ENCODE measurements at places on chromosomes 12 and 14.

DNA sequence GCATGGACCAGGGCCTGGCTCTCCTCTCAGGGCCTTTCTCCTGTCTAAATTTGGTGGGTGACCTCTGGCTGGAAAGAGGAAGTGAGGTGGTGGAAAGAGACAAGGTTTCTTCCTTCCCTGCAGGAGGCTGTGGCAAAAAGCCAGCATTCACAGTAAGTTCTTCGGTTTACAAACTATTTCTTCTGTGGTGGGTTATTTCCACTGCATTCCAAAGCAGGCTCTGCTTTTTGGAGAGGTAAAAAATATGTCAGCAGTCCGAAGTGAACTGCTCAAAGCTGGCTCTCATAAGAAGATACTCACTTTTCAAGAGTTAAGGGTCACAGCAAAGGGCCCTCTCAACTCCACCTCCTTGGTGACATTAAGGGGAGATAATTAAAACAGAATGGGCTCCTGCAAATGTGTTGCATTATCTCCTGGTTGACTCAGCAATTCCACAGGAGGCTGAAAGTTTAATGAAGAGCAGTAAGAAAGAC lies 48.9 kb upstream of the POC1B start:
- H3K36me3 ChIP-seq: no peaks in the 10 kb centered on the region
- H3K27ac ChIP-seq: no peak overlapping the region
- H3K4me3 ChIP-seq: no peak overlapping the region

DNA sequence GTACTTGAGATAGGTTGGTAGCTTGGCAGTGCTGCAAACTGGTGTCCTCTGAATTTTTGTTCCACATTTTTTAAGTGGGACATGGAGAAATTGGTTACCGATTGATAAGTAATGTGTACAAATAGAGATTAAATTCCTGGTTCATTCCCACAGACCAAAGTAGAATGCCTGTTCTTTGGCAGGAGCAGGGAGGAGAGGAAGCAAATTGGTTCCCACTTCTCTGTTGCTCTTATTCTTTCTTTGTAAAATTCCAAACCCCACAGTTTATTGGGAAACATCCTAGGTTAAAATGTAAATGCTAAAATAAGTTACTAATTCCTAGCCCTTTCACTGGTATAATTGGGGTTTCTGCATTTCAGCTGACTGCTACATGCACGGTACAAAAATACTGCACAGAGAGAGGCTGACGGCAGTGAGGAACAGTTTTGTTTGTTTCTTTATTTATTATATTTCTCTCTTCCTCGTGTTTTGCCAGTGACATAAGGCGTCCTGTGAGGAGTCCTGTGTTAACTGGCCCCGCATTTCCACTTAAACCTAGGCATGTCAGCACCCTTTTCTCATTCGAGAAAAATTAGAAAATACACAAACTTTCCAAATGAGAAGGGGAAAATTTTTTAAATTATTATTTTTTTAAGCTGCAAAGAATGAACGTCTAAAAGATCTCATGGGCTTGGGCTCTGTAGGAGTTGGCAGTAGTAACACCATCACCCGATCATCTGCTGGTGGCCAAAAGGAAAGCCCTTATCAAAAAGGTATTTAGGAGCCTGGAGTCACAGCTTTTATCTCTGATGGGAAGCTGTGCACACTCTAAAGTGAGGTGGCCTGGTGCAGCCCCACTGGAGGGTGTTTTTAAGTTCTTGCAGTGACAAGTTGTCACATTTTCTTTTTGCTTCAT lies 25.4 kb upstream of the BCL7A start:
- no peaks in the 10 kb centered on the region for H3K36me3 ChIP-seq
- H3K27ac ChIP-seq: no peak overlapping the region
- no peak overlapping the region for H3K4me3 ChIP-seq

DNA sequence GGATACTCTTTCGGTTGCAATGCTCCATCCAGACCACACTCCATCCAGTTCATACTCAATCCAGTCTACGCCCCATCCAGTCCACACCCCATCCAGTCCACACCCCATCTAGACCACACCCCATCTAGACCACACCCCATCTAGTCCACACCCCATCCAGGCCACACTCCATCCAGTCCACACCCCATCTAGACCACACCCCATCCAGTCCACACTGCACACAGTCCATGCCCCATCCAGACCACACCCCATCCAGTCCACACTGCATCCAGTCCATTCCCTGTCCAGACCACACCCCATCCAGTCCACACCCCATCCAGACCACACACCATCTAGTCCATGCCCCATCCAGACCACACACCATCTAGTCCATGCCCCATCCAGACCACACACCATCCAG lies 116.0 kb upstream of the RTL1 start:
- H3K27ac ChIP-seq: no peak overlapping the region
- H3K27me3 ChIP-seq: peaks cover 6% of the 10 kb centered on the region
- H3K4me3 ChIP-seq: no peak overlapping the region
- DNase-seq: no peak

- no peaks in the 10 kb centered on the region for H3K27me3 ChIP-seq
- H3K4me1 ChIP-seq: no peaks in the 10 kb centered on the region
- no peaks in the 10 kb centered on the region for H3K36me3 ChIP-seq
These were observed 398.4 kb downstream of the DAD1 start for GRCh38 chr14:22190411-22191191.

- H3K27me3 ChIP-seq: peaks cover 3% of the 10 kb centered on the region
- no peaks in the 10 kb centered on the region for H3K4me1 ChIP-seq
- no peak overlapping the region for H3K4me3 ChIP-seq
- no peak overlapping the region for H3K27ac ChIP-seq
- H3K36me3 ChIP-seq: no peaks in the 10 kb centered on the region
These were observed 103.1 kb upstream of the NEDD1 start for GRCh38 chr12:96803969-96804368.

DNA sequence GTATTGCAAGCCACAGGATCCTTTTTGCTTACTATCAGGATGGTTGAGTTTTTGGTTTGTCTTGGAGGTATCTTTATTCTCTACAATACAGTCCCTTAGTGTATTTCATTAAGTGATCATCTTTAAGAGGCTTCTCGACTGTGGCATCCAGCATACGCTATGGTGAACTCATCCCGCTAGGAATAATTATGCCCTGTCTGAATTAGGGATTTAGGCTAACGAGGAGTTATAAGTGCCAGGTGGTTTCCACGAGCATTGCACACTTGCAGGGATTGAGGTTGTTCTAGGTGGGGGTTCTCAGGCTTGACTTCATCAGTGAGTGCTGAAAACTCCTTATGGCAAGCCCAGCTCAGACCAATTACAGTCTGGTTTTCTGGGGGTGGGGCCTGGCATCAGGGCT lies 37.2 kb upstream of the RBM19 start:
- no peak overlapping the region for H3K4me3 ChIP-seq
- no peak for DNase-seq
- H3K36me3 ChIP-seq: no peaks in the 10 kb centered on the region
- no peak overlapping the region for H3K27ac ChIP-seq
- H3K27me3 ChIP-seq: peaks cover 5% of the 10 kb centered on the region
- H3K4me1 ChIP-seq: no peaks in the 10 kb centered on the region

Data from activated T-helper 1 cell treated with anti-CD3 and anti-CD28 coated beads, Interleukin-12 subunit alpha, Interleukin-12 subunit beta, Interleukin-2, Interleukin-4 antibody, amounts not matched to agents 30 ng/mL and 10 ng/mL and 1 ng/mL, durations not matched to agents 14 hours and 24 hours and 36 hours (primary cell).